ENCODE measurements at places on chromosomes 3 and 15.
A peak's percentile ranks its signal among the peaks of the same experiment; 100 is the strongest.

DNA sequence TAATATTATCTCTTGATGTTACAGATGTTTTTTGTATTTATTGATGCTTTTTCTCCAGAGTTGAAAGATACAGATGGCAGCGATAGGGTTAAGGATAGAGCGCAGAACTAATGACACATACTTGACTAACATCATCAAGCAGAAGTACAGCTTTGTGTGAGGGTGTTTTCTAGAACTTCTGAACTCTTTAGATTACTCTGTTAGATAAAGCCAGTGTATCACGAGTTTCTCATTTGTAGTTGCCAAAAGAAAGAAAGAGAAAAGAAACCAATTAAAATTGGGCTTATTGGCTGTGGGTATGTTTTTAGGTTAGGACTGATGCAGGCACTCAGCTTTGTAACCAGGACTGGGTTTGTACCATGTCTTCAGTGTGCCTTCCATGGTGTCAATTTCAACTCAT is 6.6 kb upstream of the GPR171 start:
- peak; percentile 10 for DNase-seq

DNA sequence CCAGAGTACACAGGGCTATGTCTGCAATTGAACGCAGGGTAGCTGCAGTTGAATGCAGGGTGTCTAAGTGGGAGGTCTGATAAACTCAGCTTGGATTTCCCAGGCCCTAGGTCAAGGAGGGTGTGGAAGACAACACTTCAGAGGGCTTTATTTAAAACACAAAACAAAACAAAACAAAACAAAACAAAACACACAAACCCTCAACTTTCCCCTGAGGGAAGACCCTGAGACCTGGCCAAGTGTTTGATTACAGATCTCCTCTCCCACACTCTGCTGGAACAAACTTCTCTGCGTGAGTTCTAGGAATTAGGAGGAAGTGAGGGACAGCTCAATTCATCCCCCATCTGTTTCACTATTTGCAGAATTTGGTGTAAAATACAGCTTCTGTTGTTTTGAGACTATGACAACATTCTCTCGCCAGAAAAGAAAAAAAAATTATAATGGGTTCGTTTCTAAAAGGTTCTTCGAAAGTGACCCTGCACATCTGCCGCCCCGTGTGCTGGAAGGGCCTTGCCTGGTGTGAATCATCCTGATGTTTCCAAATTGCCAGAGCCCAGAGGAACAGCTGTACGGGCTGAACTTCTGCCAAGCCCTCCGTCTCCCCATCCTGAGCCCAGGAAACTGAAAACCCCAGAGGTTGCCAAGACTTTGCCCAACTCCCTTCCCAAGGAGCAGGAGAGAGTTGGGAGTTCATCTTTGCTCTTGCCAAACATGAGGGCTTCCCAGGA is 73.3 kb upstream of the RAD18 start:
- no peak for DNase-seq

- DNase-seq, result peak; percentile 80
Measured at GRCh38 chr3:33074217-33075067, 22.5 kb downstream of the GLB1 start.

DNA sequence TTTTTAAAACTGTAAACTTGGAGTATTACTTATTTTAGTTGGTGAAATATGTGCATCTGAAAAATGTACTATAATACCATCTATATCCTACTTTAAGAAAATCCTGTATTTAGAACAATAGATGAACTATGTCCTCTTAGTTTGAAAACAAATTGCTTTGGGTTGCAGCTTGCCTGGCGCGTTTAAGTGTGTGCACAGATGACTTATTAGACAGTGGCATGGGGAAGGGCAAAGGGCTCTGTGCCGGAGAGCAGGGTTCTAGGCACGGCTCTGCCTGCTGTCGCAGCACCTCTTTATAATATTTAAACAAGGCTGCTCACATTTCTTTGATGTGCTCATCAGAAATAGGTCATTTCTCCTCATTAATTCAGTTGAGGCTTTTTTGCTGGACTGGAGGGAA is 10.0 kb downstream of the PXK start:
- no peak for DNase-seq

GRCh38 chr3:31377045-31377642 is 155.6 kb upstream of the STT3B start:
- DNase-seq, result no peak

- no peak for DNase-seq
Measured at GRCh38 chr3:121896823-121897222, 2.6 kb downstream of the SLC15A2 start.

All from hematopoietic multipotent progenitor cell treated with erythropoietin and hydrocortisone succinate and interleukin-3 and kit ligand, for 8 days (in vitro differentiated cells).